ENCODE measurements at places on chromosomes 12 and 14.
A peak's percentile ranks its signal among the peaks of the same experiment; 100 is the strongest.

- peak; percentile 64 for DNase-seq
Observed at GRCh38 chr14:32259368-32260013, 56.4 kb upstream of the RNU6-8 start.

GRCh38 chr12:45468751-45469615, 253.1 kb downstream of the ANO6 start:
- no peak for DNase-seq

- DNase-seq, result peak; percentile 60
Observed at GRCh38 chr12:106136263-106136662, 2.5 kb downstream of the NUAK1 start.

- DNase-seq, result no peak
Observed at GRCh38 chr14:99468836-99469592, 11.6 kb downstream of the SETD3 start.

- DNase-seq, result no peak
Observed at GRCh38 chr12:1469070-1469469, 125.3 kb downstream of the FBXL14 start.

DNA sequence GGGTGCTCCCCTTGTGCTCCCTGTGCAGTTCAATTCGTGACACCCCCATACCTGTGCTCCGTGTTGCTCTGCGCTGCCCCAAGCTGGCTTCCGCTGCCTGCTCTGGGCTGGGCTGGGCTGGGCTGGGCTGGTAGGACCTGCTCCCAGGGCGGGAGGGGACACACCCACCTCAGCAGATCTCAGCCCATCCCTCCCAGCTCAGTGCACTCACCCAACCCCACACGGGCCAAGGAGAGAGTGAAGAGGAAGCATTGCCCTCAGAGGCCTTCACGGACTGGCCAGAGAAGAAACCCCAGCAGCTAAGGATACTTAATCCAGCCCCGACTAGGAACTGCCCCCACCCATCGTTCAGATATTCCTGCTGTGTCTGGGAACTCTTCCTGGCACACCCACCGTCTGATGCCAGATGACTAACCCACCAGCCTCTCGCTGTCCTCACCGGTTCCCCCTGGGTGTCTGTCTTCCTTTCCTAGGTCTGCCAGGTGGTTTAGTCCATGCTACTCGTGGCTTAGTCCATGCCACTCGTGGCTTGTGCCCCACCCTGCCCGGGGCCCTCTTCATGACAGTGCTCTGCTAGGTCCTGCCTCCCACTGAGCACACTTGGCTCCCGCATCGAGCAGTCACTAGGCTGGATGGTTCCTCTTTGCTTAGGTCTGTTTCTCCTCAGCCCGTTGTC, at the start of gene LPAR5:
TSS of gene LPAR5 (minus strand) at position 104 of the 676 bp plus-strand sequence. CDS start 14,711 bp downstream, outside the sequence.
- DNase-seq, result peak; percentile 85

DNA sequence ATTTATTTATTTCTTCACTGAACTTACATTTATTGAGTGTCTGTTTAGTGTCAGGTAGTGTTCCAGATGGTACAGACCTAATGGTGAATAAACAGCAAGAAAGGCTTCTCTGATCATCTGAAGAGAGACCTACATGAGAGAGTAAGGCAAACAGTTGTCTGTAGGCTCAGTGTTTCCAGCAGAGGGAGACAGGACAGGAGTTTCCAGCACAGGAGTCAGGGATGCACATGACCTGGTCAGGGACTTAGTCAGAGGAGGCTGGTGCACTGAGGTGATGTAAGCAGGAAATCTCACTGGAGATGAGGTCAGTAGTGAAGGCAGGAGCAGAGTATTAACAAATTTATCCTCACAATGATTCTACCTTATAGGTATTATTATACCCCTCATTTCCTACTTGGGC, 233.2 kb downstream of the MDGA2 start:
- peak; percentile 78 for DNase-seq

GRCh38 chr12:5881666-5882065, 63.4 kb downstream of the ANO2 start:
- no peak for DNase-seq

Data from urothelium cell line (cell line).